Left lung (tissue), 14 donors: ENCODE measurements at places on chromosomes 6 and 20. TPM values are rescaled to one million over a fixed set of nuclear protein-coding genes. Genes with fewer than 3 reads are reported as not detected.

Gene SCRT2
- not detected for polyA plus RNA-seq

DNA sequence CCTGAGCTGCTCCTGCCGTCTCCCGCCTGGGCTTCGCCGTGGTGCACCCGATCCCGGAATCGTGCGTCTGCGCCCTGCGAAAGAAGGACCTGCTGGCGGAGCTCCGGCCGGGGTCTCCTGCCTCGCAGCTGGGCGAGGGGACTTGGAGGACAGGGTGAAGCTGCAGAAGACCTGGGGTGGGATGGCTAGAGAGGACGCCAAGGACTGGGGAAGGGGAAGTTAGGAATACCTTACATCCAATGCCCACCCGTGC is 150.2 kb downstream of the PRL start:
- no peaks in the 10 kb centered on the region for H3K36me3 ChIP-seq
- DNase-seq = peak; percentile 75
- no peak overlapping the region for H3K27ac ChIP-seq

GRCh38 chr6:24381476-24382219 is 21.1 kb upstream of the MRS2 start:
- H3K36me3 ChIP-seq = no peaks in the 10 kb centered on the region
- no peaks in the 10 kb centered on the region for H3K27me3 ChIP-seq
- no peak for DNase-seq
- H3K4me1 ChIP-seq = no peaks in the 10 kb centered on the region

GRCh38 chr6:3286641-3287171 is 28.0 kb downstream of the PSMG4 start:
- DNase-seq = no peak
- H3K36me3 ChIP-seq = peaks cover 7% of the 10 kb centered on the region
- H3K27ac ChIP-seq = no peak overlapping the region
- peaks cover 11% of the 10 kb centered on the region for H3K4me1 ChIP-seq
- H3K4me3 ChIP-seq = no peak overlapping the region

GRCh38 chr6:51028276-51028675 is 209.6 kb downstream of the TFAP2B start:
- H3K36me3 ChIP-seq = no peaks in the 10 kb centered on the region
- no peaks in the 10 kb centered on the region for H3K4me1 ChIP-seq

GRCh38 chr6:12605888-12606345 is 110.7 kb upstream of the PHACTR1 start:
- DNase-seq = no peak
- no peak overlapping the region for H3K27ac ChIP-seq
- H3K4me3 ChIP-seq = no peak overlapping the region
- no peaks in the 10 kb centered on the region for H3K4me1 ChIP-seq
- no peaks in the 10 kb centered on the region for H3K36me3 ChIP-seq
- H3K27me3 ChIP-seq = no peaks in the 10 kb centered on the region

Gene C6orf52
- 1.5 TPM for polyA plus RNA-seq

GRCh38 chr6:121816906-121817540 is 381.6 kb downstream of the GJA1 start:
- no peaks in the 10 kb centered on the region for H3K27me3 ChIP-seq
- DNase-seq = peak; percentile 23
- H3K4me3 ChIP-seq = no peak overlapping the region
- H3K36me3 ChIP-seq = no peaks in the 10 kb centered on the region
- H3K4me1 ChIP-seq = no peaks in the 10 kb centered on the region
- H3K27ac ChIP-seq = no peak overlapping the region

- H3K4me1 ChIP-seq = peaks cover 5% of the 10 kb centered on the region
- H3K27me3 ChIP-seq = no peaks in the 10 kb centered on the region
- no peaks in the 10 kb centered on the region for H3K36me3 ChIP-seq
- DNase-seq = peak; percentile 45
- no peak overlapping the region for H3K27ac ChIP-seq
Observed at GRCh38 chr6:154319231-154319858, 37.3 kb downstream of the IPCEF1 start.

DNA sequence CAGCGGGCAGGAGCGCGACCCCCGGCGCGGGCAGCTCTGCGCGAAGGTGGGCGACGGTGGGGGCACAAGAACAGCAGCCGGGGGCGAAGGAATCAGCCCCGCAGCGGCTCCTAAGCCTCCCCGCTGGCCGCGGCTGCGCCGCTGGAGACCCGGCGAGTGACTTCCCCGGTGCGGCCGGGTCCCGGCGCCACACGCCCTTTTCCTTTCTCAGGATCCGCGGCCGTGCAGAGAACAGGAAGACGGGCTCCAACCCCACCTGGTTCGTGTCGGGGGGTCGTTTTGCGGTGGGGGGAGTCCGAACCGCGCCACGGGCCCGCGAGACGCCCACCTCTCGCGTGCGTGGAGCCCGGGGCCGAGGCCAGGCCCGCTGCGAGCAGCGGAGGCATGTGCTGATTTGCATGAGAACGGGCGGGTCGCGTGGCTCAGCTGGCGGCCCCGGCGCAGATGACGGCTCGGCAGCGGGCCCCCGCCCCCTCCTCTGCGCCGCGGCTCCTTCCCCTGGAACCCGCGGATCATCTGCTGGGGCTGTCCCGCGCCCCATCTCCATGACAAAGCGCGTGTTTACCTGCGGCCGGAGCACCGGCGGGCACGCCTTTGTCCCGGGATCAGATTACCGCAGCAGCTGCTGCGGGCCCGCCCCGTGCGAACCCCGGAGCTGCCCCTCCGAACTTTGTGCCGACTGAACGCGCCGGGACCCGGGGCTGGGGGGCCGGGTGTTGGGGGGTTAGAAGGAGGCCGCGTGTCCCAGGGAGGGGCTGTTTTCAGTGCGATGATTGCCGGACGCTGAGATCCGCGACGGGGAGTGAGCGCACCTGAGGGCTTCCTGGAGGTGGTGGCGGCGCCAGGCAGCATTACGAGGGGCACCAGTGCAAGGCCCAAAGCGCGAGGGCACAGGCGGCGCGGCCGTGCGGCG is 4.9 kb upstream of the DLL1 start:
- H3K27me3 ChIP-seq = peaks cover 95% of the 10 kb centered on the region
- H3K27ac ChIP-seq = no peak overlapping the region
- DNase-seq = no peak
- H3K36me3 ChIP-seq = no peaks in the 10 kb centered on the region
- H3K4me3 ChIP-seq = peak overlapping the region; percentile 46

- H3K27me3 ChIP-seq = no peaks in the 10 kb centered on the region
- no peaks in the 10 kb centered on the region for H3K36me3 ChIP-seq
- DNase-seq = no peak
- H3K4me3 ChIP-seq = no peak overlapping the region
Observed at GRCh38 chr6:6091608-6092002, 84.9 kb upstream of the NRN1 start.

- H3K27ac ChIP-seq = no peak overlapping the region
- H3K36me3 ChIP-seq = peaks cover 9% of the 10 kb centered on the region
- no peaks in the 10 kb centered on the region for H3K27me3 ChIP-seq
Observed at GRCh38 chr20:21238818-21239536, 64.2 kb upstream of the XRN2 start.

GRCh38 chr20:8689337-8689736 is 379.6 kb upstream of the PLCB4 start:
- H3K4me3 ChIP-seq = no peak overlapping the region
- H3K4me1 ChIP-seq = no peaks in the 10 kb centered on the region
- no peak for DNase-seq

DNA sequence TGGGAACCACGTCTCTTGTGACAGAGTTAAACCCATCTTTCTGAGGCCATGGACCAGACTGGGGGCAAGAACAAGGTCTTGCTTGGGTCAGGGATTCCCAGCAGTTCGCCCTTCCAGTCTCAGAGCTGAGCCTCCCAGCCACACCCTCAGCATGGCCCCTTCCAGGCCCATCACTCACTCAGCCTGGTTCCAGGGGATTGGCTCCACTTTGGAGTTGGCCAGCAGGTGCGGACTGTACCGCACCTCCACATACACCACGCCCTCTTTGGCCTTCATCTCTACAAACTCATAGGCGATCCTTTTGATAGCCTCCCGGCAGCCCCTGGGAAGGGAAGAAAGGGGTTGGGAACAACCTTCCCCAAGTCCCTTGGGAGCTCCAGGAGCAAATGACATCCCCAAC is 25.2 kb downstream of the ADA start:
- H3K36me3 ChIP-seq = no peaks in the 10 kb centered on the region
- no peak overlapping the region for H3K27ac ChIP-seq
- H3K27me3 ChIP-seq = no peaks in the 10 kb centered on the region
- no peak for DNase-seq
- H3K4me3 ChIP-seq = no peak overlapping the region

DNA sequence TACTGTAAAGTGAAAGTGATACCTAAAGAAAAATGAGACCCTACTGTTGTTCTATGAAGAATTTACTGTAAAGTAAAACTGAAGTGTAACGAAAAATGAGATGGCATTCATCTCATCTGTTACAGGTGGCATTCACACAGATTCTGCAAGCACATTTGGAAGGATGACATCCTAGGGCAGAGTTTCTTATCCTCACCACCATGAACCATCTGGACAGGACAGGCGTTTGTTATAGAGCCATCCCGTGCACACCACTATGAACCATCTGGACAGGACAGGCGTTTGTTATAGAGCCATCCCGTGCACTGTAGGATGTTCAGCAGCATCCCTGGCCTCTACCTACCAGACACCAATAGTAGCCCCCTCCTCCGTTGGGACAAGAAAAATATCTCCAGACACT is 294.8 kb downstream of the GMDS start:
- no peaks in the 10 kb centered on the region for H3K4me1 ChIP-seq
- no peak for DNase-seq
- no peaks in the 10 kb centered on the region for H3K36me3 ChIP-seq
- no peak overlapping the region for H3K27ac ChIP-seq

DNA sequence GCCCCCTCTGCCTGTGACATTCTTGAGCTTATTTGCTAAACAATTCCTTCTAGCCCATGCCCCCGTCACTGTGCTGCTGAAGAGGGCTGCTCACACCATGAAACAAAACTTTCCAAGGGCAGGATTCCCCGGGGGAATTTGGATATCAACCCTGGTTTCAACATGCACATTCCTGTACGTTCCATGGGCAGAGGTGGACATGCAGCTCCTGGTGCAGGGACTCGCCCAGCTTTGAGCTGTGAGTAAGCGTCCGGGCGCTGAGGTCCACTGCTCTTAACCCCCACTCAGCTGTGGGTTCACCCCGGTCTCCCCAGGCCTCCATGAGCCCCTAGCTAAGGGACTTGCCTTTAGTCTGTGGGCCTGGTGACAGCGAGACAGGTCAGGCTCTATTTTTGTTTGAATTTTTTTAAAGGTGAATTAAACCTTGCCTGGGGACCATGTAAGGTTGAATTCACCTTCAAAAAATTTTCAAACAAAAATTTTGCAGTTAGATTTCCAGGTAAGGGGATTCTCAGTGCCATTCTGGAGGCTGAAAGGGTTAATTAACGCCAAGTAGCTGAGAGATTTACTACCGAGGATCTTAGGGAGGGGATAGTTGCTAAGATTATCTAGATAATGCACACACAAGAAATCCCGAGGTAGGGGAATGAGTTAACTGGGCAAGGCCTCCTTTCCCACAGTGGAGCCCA is 70.3 kb upstream of the SLC22A23 start:
- peaks cover 4% of the 10 kb centered on the region for H3K27me3 ChIP-seq
- no peak for DNase-seq
- no peak overlapping the region for H3K4me3 ChIP-seq
- no peaks in the 10 kb centered on the region for H3K36me3 ChIP-seq
- H3K4me1 ChIP-seq = no peaks in the 10 kb centered on the region

DNA sequence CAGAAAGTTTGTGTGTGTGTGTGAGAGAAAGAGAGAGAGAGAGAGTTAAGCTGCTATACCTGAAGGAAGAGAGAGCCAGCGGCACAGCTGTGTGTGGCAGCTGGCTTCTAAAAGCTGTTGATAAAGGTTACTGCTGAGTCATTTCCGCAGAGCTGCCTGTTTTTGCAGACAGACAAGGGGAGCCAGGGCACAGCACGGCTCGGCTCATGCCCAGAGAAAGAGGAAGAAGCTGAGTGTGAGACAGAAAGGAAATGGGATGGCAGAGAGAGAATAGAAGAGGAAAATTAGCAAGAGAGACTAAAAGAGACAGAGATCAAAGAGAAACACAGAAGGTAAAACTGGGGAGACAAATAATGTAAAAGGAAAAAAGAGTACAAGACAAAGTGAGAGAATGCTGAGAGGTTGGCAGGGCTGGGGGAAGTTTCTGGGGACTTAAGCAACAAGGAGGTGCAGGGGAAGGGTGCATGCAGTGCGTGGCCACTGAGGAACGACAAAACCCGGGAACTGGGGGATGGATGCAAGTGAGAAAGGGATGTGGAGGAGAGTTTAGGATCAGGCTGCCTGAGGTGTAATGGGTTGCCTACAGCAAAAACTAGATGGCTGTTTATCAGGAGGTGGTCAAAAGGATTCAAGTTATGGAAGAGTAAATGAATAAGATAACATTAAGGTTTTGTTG is 22.7 kb downstream of the HLA-A start:
- H3K4me3 ChIP-seq = peak overlapping the region; percentile 26
- H3K27me3 ChIP-seq = no peaks in the 10 kb centered on the region
- peak; percentile 87 for DNase-seq
- H3K4me1 ChIP-seq = peaks cover 19% of the 10 kb centered on the region
- H3K36me3 ChIP-seq = no peaks in the 10 kb centered on the region
- peak overlapping the region; percentile 92 for H3K27ac ChIP-seq

DNA sequence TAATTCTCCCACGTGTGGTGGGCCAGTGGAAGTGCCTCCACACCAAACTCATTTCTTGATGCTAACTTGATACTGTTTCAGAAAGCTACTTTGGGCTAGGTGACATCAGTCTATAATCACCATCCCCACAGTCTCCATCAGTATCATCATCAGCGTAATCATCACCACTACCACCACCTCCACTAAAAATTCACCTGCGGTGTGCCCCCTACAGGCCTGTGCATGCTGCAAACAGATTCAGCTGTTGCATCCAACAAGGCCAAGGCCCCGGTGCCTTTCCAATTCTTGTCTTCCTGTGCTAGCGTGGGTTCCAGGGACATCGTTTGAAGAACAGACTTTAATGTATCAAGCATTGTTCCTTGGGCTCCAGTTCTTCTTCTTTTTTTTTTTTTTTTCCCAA is 201.3 kb upstream of the EXOC2 start:
- no peak overlapping the region for H3K4me3 ChIP-seq
- H3K27me3 ChIP-seq = no peaks in the 10 kb centered on the region
- H3K36me3 ChIP-seq = no peaks in the 10 kb centered on the region
- H3K27ac ChIP-seq = no peak overlapping the region

Gene TRIM40
- 0.14 TPM for polyA plus RNA-seq

DNA sequence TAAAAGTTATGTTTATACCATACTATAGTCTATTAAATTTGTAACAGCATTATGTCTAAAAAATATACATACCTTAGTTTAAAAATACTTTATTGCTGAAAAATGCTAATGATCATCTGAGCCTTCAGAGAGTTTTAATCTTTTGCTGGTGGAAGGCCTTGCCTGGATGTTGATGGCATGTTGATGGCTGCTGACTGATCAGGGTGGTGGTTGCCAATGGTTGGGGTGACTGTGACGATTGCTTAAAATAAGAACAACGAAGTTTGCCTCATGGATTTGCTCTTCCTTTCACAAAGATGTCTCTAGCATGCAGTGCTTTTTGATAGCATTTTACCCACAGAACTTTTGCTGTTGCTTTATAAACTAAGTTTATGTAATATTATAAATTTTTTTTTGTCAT is 68.6 kb downstream of the QKI start:
- DNase-seq = no peak
- no peak overlapping the region for H3K27ac ChIP-seq
- no peaks in the 10 kb centered on the region for H3K27me3 ChIP-seq
- no peak overlapping the region for H3K4me3 ChIP-seq
